ENCODE measurements at places on chromosomes 6 and 20.

DNA sequence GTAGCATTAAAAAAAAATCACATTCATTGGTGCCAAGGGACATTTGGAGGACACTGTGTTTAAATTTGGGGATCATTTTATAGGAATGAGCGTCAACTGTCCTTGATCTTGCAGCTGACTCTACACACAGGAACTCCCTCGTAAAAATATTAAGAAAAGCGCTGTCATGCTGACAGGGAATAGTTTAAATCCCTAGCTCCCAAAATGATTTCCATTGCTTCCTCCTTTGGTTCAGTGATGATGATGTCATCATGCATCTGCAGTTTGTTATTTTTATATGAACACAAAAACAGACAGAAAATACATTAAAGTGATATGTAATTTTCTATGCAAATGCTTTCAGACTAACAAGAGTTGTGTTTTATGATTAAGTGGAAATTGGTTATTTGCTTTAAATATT is 275.6 kb downstream of the BTBD9 start:
- DNase-seq, result no peak

DNA sequence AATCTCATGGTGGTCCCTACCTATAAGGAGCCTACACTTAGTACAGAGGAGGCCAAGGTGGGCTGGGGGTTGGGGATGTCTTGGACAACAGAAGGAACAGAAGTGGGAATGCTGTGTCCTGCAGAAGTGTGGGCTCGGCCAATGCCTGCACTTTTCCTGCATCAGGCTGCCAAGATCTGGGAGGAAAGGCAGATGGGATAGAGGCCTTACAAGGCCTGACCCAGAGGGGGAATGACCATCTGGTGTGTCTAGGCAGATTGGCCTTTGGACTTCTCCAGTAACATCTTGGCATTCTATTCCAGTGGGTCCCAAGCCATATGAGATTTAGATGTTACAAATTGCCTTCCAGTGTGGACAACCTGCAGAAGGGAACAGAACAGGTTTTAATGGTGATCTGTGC is 124.7 kb upstream of the GPR6 start:
- no peak for DNase-seq

DNA sequence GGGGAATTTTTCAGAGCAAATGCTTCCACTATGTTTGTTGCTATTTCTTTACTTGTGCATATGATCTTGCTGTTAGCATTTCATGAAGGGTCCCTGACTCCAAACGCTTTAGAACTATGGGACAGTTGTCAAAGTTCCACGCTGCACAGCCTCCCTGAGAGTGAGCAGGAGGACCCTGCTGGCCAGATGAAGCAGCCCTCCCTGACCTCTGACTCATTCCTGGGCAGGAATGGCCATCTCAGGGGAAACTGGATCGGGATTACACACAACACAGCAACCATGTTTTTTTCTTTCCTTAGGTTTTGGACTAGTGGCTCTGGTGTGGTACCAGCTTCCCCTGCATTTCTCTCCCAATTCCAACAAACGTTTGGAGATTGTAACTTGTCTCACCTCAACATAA is 710.9 kb upstream of the AGPAT4 start:
- DNase-seq, result no peak

GRCh38 chr6:51398064-51398705 is 579.5 kb downstream of the TFAP2B start:
- no peak for DNase-seq

DNA sequence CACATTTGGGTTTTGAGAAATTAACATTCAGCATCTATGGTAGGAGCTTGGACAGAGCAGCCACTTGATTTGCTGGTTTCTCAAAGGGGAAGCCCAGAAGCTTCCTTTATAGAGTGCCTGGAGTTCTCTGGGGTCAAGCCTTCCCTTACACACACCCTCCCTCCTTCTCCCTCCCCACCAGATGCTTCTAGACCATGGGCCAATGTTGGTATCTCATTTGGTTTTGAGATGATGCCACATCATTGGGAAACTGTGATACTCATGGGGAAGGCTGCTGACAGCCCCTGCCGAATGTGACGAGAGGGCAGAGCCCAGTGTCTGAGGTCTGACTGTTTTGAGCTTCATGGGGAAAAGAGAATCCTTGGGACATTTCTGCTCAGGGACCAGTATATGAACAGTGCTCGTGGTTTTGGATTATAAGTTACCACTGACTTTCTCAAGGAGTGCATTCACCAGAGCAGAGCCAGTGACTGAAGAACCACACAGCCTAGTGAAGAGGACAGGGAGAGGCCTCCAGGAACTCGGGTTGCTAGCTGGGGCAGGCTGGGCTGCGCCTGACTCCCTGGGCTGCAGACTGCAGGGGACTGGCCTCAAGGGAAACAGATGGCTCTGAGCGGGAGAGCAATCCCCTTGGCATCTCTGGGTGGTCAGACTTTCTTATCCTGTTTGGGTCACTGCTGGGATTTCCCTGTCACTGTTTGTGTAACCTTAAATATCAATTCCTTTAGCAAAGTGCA is 46.4 kb upstream of the CST5 start:
- DNase-seq, result no peak

DNA sequence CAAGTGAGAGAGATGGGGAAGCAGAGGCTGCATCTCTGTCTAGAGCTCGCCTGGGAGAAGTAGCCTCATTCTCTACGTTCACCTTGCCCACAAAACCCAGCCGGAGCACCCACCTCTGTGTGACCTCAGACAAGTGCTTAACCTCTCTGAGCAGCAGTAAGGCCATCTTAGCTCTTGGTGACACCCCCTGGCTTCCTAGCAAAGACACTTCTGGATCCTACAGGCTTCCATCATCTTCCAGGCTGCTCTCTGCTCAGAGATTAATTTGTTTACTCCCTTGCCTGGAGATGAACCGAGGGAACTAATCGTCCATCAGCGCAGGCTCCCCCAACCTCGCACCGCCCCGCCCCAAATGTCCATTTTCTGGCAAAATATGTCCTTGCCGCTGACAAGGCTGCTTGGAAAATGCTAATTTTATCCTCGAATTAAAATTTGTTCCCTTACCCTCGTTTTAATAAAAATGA is 24.0 kb upstream of the CTNNBL1 start:
- DNase-seq, result no peak

- DNase-seq, result no peak
Measured at GRCh38 chr6:131014080-131014776, 48.8 kb downstream of the EPB41L2 start.

GRCh38 chr6:15595461-15596173 is 67.2 kb downstream of the DTNBP1 start:
- DNase-seq, result no peak

- no peak for DNase-seq
Measured at GRCh38 chr20:61957961-61958715, 107.5 kb downstream of the TAF4 start.

GRCh38 chr6:138987080-138987642 is 892 bp downstream of the REPS1 start:
- peak; percentile 15 for DNase-seq

GRCh38 chr20:49346682-49347081 is 68.8 kb upstream of the ZNFX1 start:
- no peak for DNase-seq

GRCh38 chr20:32007787-32008616 is 2.2 kb upstream of the CCM2L start:
- DNase-seq, result peak; percentile 82

- DNase-seq, result no peak
Measured at GRCh38 chr6:29864037-29864810, 36.6 kb downstream of the HLA-G start.

- DNase-seq, result no peak
Measured at GRCh38 chr6:52649536-52650160, 21.3 kb upstream of the TMEM14A start.

GRCh38 chr6:51283723-51284355 is 465.2 kb downstream of the TFAP2B start:
- no peak for DNase-seq

DNA sequence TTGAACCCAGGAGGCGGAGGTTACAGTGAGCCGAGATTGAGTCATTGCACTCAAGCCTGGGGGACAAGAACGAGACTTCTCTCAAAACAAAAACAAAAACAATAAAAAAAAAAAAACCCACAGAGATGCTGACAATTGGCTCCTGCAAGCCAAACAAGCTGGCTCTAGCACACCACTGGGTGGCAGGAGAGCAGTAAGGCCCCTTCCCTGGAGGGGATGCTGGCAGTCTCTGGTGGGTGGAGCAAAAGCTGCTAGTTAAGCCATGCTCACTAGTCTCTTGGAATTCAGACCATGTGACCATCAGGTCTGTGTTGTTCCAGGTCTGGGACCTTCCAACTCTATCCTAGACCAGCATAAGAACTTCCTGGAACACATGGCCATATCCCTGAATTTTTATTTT is 18.9 kb upstream of the DSN1 start:
- DNase-seq, result peak; percentile 45

GRCh38 chr20:19252451-19253120 is 40.1 kb downstream of the SLC24A3 start:
- no peak for DNase-seq

- DNase-seq, result no peak
Measured at GRCh38 chr6:145893586-145893985, 70.6 kb downstream of the SHPRH start.

- DNase-seq, result no peak
Measured at GRCh38 chr6:121951123-121951522, 448.3 kb upstream of the HSF2 start.

- no peak for DNase-seq
Measured at GRCh38 chr6:128415387-128415786, 105.0 kb downstream of the PTPRK start.

GRCh38 chr6:23213193-23213592 is 643.8 kb downstream of the HDGFL1 start:
- DNase-seq, result no peak

GRCh38 chr6:77470983-77471382 is 7.7 kb upstream of the HTR1B start:
- no peak for DNase-seq

DNA sequence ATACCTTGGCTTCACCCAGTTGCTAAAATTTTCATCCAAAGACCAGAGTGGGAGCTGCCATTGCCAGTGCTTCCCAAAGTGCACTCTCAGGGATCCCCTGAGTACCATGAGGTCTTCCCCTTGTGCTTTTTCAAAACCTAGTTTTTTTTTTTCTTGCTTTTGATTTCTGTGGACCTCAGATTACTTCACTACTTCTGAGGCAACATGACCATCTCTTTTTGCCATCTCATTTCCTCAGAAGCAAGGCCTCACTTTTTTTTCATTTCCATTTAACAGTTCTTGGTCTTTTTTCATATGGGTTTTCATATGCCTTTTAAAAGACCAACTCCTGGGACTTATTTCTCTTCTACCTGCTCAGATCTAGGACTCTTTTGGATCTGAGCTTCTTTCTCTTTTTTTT is 64.1 kb upstream of the MMS22L start:
- DNase-seq, result no peak

GRCh38 chr20:49400410-49400809 is 82.1 kb downstream of the KCNB1 start:
- DNase-seq, result peak; percentile 26

DNA sequence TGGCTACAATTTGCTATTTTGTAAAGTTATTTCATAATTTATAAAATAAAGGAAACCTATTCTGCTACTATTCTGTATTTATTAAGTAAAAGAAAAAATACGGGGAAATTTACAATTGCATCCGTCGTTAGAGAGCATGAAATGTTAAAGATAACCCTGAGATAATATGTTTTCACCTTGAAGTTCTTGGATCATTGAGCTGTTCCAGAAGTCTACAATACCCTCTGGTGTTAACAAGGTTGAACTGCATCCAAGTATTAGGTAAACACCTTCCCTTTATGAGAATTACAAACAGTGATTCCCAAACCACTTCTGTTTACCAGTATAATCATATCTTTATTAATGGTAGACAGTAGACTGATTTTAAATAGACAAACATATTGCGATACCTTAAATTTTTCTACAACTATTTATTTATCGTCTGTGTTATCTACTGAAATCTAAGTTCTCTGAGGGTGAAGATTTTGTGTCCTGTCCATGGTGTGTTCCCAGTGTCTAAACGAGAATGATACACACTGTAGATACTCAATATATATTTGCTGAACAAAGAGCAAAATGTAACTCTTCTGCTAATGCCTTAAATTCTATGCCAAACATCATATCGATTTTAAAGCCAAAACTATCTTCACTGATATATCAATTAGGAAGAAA is 28.2 kb downstream of the TBC1D32 start:
- DNase-seq, result no peak

- DNase-seq, result peak; percentile 60
Measured at GRCh38 chr6:133062077-133062476, 179.1 kb upstream of the EYA4 start.

- DNase-seq, result no peak
Measured at GRCh38 chr6:12601881-12602280, 114.7 kb upstream of the PHACTR1 start.

DNA sequence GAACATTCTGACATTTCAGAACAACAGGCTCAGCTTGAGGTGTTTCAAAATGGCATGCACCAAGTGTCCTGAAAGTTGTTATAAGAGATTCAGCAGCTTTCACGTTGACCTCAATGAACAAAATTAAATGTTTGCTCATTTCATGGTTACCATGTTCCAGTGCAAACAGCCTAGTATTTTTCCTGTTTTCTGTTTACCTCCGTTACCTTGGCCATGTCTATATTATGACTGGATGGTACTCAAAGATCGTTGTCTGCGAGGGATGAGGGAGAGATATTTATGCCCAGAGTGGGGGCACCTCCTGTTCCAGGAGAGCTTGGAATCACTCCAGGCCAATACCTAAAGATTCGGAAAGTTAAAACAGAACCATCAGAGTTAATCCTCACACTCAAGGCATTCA is 83.8 kb upstream of the SASH1 start:
- DNase-seq, result no peak

- DNase-seq, result no peak
Measured at GRCh38 chr20:58552366-58552934, 37.3 kb upstream of the APCDD1L start.

- DNase-seq, result no peak
Measured at GRCh38 chr6:164150232-164150631, 735.7 kb downstream of the QKI start.

DNA sequence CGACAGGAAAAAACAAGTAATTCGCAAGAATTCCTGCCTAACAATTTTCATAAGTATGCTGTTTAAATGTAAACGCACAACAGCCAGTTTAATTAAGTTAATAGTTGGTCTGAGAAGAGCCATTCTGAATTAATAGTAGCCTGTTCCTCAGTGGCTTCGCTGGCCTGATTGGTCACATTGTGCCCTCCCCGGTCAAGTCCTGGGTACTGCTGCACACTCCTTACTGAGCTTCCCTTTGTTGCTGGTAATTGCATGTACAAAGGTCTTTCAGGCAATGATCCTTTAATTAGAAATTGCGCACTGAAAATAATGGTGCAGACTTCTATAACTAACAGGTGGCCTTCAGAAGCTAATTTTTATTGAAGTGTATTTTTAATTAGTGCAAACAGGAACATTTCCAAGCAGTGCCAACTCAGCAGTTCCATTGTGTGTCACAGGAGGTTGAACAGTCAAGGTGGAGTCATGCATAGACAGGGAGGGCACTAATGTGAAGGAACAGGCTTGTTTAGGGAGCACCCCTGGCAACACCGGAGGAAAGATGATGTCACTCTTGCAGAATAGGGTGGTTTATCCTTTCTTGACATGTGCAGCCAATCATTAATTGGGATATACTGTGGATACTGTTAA is 92.6 kb upstream of the SLC22A23 start:
- no peak for DNase-seq

GRCh38 chr6:125797120-125797885 is 6.5 kb downstream of the NCOA7 start:
- no peak for DNase-seq

- no peak for DNase-seq
Measured at GRCh38 chr6:143505537-143505936, 6.0 kb downstream of the FUCA2 start.

Measured in heart right ventricle (tissue), 16 donors.